Muscle of leg (tissue), 16 donors: ENCODE measurements at places on chromosomes 3 and 15. TPM values are rescaled to one million over a fixed set of nuclear protein-coding genes. Genes with fewer than 3 reads are reported as not detected.

C3orf20 gene
- total RNA-seq = 0.09 TPM

KNL1 gene
- total RNA-seq = 8.7 TPM

POC1A gene
- total RNA-seq = 3.1 TPM

RTP4 gene
- 0.27 TPM for total RNA-seq

ACAN gene
- 27.8 TPM for total RNA-seq

PLD1 gene
- 20.0 TPM for total RNA-seq

TRAT1 gene
- 0.09 TPM for total RNA-seq

HHLA2 gene
- total RNA-seq = not detected

DNA sequence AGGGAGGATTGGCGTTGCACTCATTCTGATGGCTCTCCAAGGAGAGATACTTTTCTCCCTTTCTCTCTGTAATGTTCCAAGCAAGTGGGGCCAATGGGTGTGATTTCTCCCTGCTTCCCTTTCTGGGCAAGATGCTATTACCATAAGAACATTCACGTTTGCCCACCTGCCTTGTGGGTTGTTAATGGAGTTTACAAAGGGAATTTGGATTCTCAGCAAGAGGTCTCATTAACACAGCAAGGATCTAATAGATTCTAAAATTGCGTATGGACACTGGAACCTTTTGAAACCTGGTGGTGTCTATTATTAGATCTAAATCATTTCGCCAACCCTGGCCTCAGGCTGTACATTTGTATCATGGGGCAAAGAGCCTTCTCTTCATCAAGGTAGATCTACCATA is 74.1 kb downstream of the SLCO3A1 start:
- no peak for DNase-seq

GRCh38 chr3:183375787-183376186 is 52.6 kb downstream of the MCF2L2 start:
- DNase-seq = peak; percentile 74

GRCh38 chr3:160265088-160265487 is 39.9 kb downstream of the C3orf80 start:
- DNase-seq = no peak

DNA sequence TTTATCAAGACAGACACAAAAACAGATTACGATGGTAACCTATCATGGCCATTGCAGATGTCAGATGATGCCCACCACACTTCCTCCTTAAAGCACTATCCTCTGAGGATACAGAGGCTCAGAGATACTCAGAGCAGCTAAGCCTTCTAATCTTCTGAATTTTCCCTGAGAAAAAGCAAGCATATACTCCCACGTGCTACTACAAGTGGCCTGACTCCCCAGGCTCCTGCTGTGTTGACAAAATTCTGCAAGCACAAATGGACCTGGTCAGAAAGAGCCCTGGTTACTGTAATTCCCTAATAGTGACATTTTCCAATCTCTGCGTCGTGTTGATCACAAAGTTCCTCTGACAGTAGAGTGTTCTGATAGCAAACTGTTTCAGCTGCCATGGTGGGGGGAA is 207.1 kb downstream of the KCNMB2 start:
- DNase-seq = no peak

DNA sequence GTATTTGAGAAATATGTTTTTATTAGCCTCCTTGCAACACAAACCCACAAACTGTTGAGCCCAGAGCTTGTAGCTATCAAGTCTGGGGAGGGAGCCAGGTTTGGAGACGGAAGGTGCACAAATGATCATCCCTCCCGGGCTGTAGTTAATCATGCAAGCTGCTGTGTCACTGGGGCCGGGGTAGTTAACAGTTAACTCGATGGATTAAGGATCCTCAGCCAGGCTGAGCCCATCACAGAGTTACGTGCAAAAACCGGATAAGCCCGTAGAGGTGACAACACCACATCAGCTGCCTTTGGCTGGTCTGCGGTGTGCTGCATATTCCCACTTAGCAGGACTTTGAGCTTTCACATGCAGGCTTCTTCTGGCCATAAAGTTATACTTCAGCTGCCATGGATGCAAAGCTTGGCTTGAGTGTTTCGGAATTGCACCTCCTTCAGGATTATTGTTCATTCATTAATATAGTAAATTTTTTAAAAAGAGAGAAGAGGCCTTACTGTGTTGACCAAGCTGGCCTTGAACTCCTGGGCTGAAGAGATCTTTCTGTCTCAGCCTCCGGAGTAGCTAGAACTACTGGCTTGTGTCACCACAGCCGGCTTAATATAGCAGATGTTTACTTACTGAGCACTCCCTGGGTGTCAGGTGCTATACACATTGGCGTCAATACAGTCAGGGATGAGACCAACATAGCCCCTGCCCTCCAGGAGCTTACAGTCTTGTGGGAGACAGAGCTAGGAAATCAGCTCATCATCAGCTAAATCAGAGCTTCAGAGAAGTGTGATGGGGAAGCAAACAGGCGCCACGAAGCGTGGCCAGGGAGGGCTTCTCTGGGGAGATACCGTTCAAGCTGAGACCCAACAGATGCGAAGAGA is 226.8 kb upstream of the BHLHE40 start:
- DNase-seq = no peak

DNA sequence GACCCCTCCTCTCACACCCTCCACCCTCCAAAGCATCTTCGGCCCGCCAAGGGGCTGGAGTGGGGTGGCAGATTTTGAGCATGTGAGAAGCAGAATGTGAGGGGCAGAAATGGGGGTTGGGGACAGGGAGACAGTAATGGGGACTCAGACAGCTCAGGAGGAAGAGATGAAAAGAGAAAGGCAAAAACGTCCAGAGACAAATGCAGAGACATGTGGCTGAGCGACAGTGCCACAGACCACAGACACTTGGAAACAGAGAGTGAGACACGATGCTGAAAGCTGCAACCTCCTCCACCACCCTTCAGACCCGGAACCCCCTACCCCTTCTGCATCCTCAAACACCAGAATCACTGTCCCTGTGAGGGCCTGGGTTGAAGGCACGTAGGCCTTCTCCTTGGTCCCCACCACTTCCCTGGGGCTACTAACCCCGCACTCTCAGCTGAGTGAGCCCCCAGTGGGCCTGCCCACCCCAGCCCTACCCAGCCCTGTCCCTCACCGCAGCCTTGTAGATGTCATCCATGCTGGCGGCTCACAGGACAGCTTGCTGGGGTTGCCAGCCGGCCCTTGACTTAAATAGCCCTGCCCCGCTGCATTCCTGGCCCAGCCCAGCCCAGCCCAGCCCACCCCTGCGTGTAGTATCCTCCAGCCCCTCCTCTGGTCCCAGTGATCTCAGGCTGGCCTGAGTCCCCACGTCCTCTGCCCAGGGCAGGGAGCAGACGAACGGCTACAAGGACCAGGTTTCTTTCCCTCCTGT is at the start of gene TNNC1:
TSS of gene TNNC1 (minus strand) at position 546 of the 754 bp plus-strand sequence. CDS start at position 520, 26 bp downstream.
- peak; percentile 57 for DNase-seq

- no peak for DNase-seq
Measured at GRCh38 chr3:47813551-47814177, 10.7 kb downstream of the DHX30 start.

DNA sequence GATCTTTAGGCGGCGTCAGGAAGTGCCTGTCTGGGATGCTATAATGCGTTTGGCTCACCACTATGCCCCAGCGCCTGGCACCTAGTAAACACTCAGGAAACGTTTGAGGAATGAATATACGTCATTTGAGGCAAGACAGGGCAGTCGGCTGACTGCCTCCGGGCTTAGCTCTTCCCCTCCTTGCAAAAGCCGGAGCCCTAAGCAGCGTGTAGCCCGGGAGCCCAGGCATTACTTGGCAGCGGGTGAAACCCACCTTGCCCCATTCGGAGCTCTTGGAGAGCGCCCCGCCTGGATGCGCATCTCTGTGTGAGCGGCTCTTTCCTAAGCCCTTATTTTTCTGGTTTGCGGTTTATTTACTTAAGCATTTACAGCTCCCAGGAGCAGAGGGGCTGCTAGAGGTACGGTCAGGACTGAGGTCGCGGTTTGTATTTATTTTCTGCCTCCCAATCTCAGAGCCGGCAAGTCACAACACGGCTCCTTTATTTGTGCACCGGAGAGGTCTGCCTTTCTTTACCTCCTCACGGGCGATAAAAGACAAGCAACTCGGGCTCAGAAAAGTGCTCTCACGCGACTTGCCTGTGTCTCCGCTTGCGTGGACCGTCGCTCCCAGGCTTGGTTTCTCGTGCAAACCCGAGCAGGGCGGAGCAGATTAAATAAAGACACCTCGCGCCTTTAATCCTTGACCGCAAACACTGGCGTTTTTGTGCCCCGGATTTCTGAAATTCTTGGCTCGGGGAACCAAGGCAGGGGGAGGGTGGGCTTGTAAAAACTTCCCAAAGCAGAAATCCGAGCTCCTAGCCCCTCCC is 737 bp upstream of the ITPR1 start:
- DNase-seq = peak; percentile 67

DNA sequence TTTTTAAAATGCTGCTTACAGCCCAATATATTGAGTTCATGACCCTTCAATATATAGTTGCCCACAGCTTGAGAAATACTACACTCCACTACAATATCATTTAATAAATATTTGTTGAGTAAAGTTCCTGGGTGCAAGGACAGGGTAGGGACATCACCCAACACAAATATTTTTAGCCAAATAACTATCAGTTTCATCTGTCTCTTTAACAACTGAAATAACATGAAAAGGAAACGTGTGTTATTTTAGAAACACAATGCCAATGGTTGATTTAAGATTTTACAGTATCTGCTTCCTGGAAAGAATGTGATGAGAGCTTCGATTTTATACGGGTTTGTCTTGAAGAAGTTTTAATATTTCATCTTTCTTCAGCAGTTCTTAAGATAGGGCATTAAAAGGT is 67.7 kb upstream of the CDV3 start:
- no peak for DNase-seq

GRCh38 chr3:72679540-72680198 is 168.6 kb downstream of the SHQ1 start:
- DNase-seq = peak; percentile 74

- no peak for DNase-seq
Measured at GRCh38 chr3:194732617-194733016, 46.9 kb downstream of the FAM43A start.

GRCh38 chr15:99310745-99311144 is 59.5 kb downstream of the LRRC28 start:
- DNase-seq = no peak

DNA sequence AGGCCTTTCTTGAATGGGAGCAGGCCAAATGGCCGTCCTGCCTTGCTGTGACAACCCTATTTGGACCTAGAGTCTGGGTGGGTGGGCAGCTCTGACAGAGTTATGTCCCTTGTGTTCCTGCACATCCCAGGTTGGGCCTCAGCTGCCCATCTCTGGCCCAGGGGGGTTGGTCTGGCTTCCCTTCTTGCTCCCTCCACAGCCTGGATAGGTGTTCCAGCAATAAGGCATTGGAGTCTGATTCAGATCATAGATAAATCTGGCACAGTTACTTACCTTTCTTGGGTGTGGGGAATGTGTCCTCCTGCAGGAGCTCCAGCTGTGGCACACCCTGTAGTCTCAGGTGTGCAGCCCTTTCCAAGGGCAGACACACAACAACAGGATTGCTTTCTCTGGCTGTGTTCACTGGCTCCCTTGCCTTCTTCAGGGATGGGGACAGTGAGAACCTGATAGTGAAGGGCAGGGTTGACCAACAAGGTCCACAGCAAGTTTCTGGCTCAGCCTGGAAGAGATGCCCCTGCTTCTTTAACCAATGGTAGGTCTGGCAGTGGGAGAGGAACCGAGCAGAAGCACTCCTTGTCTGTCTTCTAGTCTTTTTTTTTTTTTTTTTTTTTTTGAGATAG is 177.9 kb downstream of the EPHB1 start:
- DNase-seq = no peak
